Amniotic stem cell (primary cell): ENCODE measurements at places on chromosomes 6 and 20.

DNA sequence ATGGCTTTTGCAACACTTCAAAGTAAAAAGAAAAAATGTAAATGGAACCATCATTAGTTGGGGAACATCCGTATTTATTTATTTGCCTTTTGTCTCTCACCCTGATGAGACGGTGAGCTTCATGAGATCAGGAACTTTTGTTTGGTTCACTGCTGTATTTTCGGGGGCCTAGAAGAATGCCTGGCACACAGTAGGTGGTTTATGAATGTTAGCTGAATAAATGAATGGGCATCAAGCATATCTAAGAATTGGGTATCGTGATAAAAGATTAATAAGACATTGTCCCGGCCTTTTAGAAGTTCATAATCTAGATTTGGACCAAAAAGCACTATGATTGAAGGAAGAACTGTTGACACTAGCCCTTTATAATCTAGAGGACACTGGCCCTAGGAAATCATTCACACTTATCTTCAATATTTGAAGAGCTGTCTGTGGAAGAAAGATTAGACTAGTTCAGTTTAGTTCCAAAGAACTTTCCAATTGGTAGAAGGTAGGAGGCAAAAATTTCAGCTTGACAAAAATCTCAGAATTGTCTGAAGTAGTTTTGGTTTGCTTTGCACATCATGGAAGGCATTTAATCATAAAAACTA lies 70.3 kb upstream of the CD83 start:
- no peak for DNase-seq

DNA sequence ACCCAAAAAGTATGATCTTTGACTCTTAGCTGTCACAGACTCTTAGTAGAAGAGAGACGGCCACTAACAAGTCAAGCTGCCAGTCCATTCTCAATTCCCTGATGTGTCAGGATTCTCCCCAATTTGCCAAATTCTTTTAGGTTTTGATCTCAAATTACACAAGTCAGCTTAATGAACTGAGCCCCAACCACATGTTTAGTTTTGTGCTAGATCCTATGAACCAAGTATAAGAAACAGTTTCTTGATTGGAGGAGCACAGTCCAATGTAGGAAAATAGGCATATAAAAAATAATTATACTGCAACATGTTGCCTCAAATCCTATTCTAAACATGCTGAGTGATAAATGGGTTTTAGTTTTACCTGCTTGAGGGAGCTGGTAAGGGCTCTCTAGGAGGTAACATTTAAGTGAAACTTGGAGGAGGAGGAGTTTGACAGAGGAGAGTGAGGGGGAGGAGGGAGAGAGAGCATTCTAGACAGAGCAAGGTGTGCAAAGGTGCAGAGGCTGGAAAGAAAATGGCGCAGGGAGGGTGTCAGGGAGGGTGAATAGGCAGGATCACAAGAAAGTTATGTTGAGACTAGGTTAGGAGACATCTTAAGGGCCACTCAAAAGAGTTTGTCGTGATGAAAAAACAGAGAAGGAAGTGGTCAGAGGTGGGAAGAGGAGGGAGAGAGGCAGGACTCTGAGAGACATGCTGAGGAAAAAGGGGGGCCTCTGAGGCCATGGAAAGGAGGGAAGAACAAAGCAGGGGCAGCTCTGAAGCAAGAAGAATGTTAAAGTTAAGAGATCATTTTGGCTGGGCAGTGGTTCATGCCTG lies 22.8 kb upstream of the FAM83C start:
- DNase-seq = no peak

GRCh38 chr6:77383026-77383425 lies 80.3 kb downstream of the HTR1B start:
- DNase-seq = no peak

DNA sequence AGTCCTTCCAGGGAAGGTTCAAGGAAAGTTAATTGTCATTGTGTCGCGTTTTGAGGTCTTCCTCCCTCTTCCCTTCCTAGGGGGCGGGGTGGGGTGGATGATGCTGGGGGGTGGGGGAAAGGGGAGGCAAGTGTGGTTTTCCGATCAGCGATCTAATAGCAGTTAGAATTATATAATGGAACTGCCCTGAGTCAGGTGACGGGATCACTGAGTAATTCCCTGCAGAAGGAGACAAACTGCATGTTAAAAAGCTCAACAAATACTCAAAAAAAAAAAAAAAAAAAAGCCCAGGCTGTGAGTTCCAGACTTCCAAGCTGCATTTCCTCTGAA lies 240.4 kb downstream of the PHACTR1 start:
- DNase-seq = peak; percentile 5

DNA sequence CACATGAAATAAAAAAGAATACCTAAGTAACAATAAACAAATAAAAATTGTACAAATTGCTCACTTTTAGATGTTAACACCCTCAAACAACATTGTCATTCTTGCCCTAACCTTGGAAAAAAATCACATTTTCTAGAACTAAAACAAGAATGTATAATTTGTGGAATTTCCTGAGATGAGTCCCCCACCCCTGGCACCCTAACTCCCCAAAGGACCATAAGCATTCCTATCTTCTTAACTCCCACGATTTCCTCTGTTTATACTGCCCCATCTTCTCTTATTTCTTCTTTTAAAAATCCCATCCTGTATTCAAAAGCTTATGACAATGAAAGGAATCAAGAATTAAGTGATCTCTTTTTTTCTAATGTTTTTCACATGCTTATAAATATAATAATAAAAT lies 70.9 kb downstream of the IBTK start:
- no peak for DNase-seq

DNA sequence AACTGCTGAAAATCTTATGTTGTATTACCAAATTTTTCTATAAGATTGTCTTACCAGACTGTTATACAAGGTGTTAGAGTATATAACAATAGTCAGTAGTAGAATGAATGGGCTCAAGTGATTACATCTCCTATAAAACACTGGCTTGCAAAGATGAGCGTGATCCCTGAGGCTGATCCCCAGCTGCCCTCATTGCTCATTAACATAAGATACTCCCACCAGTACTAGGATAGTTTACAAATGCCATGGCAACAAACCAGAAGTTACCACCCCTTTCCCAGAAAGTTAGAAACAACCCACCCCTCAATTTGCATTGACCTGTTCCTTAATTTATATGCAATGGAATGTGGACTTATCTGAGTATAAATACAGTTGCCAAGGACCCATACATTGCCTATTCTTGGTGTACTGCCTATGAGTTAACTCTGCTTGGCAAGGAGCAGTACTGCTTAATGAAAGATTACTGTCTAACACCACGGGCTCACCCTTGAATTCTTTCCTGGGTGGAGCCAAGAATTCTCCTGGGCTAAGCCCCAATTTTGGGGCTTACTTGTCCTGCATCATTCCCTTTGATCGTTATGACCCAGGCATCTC lies 252.8 kb upstream of the CHD6 start:
- DNase-seq = no peak

DNA sequence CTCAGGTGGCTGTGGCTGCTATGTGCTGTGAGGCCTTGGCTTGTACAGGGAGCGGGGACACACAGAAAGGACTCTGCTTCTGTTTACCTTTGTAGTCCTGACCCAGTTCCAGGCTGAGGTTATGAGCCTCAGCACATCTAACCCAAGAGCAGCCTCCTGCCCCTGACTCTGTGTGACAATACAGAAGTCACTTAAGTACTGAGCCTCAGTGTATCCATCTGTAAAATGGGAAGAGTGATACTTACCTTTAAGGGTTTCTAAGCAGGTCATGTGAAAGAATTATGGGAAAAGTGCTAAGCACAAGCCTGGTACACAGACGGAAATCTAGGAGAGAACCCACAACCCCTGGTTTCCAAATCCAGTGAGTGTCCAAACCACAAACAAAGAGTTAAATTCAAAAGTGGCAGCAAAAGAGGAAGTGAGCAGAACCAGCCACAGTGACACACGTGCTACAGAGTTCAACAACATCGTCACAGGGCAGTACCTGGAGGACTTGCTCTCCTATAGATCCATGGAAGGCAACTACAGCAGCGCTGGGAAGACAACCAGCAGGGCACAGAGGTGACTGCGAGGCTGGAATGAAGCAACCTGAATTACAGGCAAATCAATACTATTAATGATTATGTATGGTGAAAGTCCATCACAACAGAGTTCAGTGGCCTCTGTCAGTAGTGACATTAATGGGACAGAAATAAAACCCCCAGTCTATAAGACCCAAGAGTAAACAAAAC lies 12.5 kb downstream of the TRIM26 start:
- DNase-seq = no peak

DNA sequence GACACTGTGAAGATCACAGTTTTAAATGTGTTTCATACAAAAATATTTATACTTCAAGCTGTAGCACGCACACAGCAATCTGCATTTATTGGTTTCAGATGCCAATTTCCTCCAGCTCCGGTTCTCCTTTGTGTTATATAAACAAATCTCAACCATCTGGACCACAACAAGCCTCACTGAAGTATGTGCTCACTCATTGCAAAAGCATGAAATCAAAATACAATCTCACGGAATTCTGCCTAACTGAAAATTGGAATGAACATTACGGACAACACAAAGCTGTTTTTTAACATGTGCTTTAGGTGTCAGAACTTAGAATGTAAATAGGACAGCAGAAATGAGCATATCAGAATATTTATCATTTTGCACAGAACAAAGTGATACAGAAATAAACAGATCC lies 38.0 kb downstream of the RCAN2 start:
- DNase-seq = peak; percentile 47

DNA sequence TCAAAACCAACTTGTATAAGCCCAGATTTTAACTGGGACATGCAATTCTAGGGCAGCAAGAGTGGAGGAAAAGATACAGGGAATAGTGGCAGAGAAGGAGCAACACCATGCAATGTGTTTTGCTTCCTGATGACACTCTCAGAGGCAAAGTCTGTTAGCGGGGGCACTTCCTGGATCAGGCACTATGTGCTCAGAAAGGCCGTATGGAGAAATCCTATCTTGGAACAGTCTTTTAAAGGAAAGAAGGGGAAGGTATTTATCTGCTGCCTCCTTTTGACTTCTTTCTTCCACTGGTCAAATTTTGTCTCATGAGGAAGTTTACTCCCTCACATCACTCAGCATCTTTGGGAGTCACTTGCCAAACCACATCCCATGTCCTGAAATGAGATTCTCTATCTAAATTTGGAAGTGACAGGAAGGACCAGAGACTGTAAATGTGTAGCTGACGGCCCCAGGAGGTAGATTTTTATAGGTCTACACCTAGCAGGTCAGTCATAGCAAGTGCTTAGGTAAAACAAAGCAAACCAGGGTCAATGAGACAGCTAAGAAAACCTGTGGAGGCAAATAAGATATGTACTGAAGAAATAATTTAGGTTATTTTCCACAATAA lies 91.7 kb upstream of the ELOVL5 start:
- DNase-seq = no peak

DNA sequence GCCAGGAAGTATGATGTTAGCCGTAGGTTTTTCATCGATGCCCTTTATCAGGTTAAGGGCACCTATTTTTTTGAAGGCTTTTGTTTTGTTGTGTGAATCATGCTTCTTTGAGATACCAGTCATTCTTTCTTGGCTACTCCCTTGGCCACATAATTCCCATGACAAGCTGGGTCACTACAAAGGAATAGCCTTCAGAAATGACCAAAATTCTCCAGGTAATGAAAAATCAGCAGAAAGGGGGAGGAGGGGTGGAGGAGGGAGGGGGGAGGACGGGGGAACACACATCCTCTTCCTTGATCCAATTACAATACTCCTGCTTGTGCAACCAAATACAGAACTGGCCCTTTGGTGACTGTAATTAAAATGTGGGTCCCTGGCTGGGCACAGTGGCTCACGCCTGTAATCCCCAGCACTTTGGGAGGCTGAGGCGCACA lies 21.7 kb upstream of the TGM2 start:
- DNase-seq = no peak

- peak; percentile 29 for DNase-seq
Measured at GRCh38 chr20:23340524-23340923, 10.1 kb upstream of the NXT1 start.

GRCh38 chr6:158586652-158587051 lies 26.8 kb downstream of the TMEM181 start:
- no peak for DNase-seq

GRCh38 chr6:12813321-12813720 lies 96.8 kb downstream of the PHACTR1 start:
- no peak for DNase-seq

GRCh38 chr6:1407499-1407990 lies 18.2 kb downstream of the FOXF2 start:
- no peak for DNase-seq

- no peak for DNase-seq
Measured at GRCh38 chr6:129236001-129236517, 353.1 kb downstream of the LAMA2 start.

- DNase-seq = no peak
Measured at GRCh38 chr6:35498422-35499067, 1.7 kb upstream of the TEAD3 start.

DNA sequence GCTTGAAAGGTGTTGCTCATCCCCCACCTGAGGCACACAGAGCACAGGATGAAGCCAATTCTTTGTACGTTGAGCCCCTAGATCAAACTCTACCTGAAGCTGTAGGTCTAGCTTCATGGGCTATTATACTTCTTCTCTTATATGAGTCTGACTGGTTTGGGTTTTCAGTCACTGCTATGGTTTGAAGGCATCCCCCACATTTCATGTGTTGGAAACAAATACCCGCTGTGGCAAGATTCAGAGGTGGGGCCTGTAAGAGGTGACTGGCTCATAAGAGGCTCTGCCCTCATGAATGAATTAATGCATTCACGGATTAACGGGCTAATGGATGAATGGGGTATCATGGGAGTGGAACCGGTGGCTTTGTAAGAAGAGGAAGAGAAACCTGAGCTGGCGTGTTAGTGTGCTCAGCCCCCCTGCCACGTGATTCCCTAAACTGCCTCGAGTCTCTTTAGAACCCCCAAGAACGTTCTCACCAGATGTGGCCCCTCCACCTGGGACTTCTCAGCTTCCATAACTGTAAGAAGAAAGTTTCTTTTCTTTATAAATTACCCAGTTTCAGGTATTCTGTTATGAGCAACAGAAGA lies 39.2 kb downstream of the PREX1 start:
- no peak for DNase-seq

- DNase-seq = no peak
Measured at GRCh38 chr20:36925234-36925633, 26.3 kb downstream of the SAMHD1 start.

- no peak for DNase-seq
Measured at GRCh38 chr20:50366270-50367103, 143.7 kb upstream of the PTPN1 start.

DNA sequence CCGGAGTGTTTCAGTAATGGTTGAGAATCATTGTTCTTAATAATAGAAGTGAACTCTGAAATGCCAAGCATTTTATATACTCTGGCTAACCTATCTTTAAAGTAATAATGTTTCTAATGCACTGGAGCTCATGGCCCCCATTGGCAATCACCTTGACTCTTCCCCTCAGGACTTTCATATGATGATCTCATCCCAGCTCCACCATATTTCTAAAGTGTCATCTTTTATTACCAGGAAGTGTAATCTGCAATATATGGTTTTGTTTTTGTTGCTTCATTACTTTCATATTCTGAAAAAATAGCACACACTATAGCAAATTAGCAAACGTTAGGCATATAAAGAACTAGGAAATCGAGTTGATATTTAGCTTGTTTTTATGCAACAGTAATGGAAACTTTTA lies 60.3 kb downstream of the TULP4 start:
- DNase-seq = no peak

- no peak for DNase-seq
Measured at GRCh38 chr6:160789263-160790027, 87.4 kb downstream of the PLG start.

- DNase-seq = no peak
Measured at GRCh38 chr6:46909371-46909770, 12.4 kb downstream of the ADGRF5 start.

- no peak for DNase-seq
Measured at GRCh38 chr20:20023395-20023794, 6.2 kb downstream of the NAA20 start.
